ENCODE measurements at places on chromosomes 6 and 20. TPM values are rescaled to one million over a fixed set of nuclear protein-coding genes. Genes with fewer than 3 reads are reported as not detected.

DNA sequence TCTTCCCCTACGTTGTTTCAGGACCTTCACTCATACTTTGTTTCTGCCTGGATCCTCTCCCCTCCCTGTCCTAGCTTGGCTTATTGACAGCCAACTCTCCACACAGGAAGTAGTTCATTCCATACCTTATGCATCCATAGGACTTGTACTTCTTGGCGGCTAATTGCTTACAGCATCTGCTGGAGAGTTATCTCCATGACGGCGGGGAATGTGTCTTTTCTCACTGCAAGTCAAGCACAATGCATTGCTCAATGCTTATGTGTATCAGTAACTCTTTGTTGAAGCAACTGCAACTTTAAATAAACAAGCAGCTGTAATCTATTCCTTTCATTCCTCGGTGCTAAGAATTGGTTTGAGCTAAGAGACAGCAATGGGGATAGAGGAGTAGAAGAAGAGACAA, 551.3 kb upstream of the EPHA7 start:
- no peak for DNase-seq

DNA sequence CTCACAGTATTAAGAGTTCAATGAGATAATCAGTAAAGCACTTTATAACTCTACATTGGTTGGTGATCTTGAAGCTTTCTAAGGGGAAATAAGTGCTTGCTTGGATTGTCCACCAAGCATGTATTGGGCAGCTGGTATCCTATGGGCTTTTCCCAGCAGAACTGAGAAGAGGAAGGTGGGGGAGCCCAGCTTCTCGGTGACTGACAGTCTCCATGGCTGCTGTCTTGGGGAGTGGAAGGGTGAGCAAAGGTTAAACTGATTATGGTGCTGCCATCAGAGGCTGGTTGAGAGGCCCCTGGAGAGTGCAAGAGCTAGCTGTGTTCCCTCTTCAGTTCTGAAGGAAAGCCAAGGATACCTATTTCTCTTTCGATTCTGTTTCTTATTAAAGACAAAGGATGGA, 35.5 kb upstream of the ADTRP start:
- no peak for DNase-seq

DNA sequence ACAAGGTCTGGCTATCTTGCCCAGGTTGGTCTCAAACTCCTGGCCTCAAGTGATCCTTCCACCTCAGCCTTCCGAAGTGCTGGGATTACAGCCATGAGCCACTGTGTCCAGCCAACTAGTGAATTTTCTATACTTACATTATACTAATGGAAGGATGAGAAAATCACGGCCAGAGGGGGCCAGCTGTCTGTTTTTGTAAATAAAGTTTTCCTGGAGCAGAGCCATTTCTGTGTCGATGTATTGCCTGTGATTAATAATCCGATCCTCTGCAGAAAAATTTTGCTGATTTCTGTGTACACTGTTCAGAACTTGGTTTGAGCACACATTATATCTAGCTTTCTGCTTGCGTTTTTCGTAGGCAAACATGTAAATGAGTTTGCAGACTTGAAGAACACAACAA, 28.8 kb downstream of the PTPRT start:
- no peak for DNase-seq

- DNase-seq = no peak
These were observed 134.6 kb downstream of the PHACTR1 start for GRCh38 chr6:12851123-12851695.

Gene KIFC1
- polyA plus RNA-seq = 1.7 TPM

DNA sequence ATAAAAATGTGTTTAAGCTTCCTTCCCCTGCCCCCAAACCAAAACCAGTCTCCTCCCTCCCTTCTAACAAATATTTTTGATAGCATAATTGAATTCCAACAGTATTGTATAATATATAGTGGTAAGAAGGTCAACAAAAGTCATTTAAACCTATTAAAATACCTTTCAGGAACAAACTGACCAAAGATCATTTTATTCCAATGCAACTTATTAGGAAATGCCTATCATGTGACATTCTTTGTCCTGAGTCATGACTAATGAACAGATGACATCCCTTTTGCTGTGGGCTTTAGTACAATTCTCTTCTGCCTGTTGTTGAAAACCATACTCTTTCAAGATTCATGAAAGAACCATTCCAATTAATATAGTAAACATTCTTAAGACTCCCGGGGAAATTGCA, 51.5 kb upstream of the TRAF3IP2 start:
- DNase-seq = no peak

Gene HEY2
- polyA plus RNA-seq = 9.9 TPM

All from ovary (tissue), 10 donors.